ENCODE measurements at places on chromosomes 2 and 18. TPM values are rescaled to one million over a fixed set of nuclear protein-coding genes. Genes with fewer than 3 reads are reported as not detected.

Gene MREG
- 1.8 TPM for total RNA-seq

DNA sequence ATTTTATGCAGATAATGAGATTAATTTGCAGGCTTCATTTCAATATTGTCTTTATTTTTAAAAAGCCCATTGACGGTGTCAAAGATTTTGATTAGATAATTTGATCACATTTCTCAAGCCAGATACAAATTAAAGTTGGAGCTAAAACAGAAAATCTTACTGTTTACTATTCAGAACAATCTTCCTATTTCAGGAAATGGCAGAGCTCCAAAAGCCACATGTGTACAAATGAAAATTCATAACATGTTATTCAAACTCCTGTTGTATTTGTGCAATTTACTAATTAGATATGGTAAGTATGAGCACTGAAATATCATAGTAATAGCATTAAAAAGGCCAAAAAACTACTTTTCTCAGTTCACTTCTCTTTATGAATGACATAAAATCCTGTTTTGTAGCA is 682.9 kb downstream of the KCNJ3 start:
- no peak for DNase-seq

GRCh38 chr2:15127301-15127700 is 433.8 kb downstream of the NBAS start:
- no peak for DNase-seq

Gene LHCGR
- under 0.01 TPM for total RNA-seq

GRCh38 chr2:220154304-220154703 is 526.9 kb downstream of the SLC4A3 start:
- no peak for DNase-seq

DNA sequence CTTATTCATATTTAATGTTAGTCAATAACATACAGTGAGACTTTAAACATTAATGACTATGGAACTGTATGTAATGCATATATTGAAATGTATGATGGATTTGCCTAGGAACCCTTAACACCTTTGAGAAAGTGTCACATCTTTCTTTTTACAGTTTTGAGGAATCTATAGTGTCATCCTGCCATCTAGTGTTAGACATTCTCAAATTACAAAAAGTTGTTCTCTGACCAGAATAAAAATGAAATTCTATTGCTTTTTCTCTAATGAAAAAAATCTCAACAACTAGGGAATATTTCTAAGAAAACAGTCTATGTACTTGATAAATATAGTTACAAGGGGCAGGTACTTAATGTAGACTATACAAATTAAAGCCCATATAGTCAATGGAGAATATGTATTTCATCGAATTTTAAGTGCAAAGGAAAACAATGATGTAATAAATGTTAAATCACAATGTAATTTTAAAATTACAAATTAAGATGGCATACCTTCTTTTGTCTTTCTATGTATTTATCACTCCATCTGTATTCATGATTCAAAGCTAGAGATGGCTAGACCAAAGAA is 5.1 kb upstream of the CALCRL start:
- DNase-seq, result peak; percentile 13

- DNase-seq, result no peak
Measured at GRCh38 chr2:41033127-41033526, 581.2 kb upstream of the SLC8A1 start.

DNA sequence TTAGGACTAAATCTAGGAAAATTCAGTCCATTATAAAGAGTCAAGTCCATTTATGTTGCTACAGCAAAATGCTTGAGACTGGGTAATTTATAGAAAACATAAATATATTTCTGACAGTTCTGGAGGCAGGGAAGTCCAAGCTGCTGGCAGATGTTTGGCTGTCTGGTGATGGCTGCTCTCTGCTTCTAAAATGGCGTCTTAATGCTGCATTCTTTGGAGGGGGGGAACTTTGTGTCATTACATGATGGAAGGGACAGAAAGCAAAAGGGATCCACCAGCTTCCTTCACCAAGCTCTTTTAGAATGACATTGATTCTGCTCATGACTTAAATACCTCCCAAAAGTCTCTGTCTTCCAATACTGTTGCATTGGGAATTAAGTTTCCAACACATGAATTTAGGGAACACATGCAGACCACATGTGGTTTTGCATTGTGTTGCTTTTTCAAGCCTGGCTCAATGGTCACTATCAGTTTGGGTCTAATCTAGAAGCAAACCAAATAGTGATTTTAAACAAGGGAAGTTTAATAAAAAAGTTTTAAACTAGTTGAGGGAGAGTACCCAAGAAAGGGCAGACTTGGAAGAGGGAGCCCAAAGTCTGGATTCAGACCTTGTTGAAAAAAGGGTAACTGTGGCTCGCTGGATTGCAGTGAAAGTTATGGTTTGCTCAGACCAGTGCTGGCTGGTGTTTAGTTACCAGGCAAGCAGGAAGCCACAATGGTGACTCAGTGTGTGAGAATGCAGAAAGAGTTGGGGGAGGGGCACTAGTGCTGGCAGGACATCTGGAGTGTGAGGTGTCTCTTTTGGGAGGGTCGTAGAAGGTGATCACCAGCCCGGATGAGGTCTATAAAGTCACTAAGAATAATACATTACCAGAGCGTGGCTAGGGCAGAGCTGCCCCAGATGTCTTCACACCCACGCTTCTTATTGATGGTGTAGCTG is 30.8 kb downstream of the C18orf54 start:
- peak; percentile 85 for DNase-seq

Gene RUFY4
- not detected for total RNA-seq

DNA sequence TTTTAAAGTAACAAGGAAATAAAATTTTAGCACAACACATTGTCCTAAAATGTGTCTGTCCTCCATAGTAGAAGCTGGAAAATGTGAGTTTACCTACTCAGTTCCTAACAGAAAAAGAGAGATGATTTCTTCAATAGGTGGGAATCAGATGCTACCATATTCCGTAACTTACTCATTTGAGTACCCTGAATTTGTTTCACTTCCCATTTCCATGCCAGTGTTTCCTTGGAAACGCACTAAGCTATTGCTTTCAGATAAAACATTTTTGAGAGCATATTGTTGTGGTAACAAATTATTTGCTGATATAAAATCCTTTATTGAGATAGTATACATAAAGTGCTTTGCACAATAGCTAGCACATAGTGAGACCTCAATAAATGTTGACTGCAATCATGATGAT is 137.5 kb upstream of the BARD1 start:
- no peak for DNase-seq

DNA sequence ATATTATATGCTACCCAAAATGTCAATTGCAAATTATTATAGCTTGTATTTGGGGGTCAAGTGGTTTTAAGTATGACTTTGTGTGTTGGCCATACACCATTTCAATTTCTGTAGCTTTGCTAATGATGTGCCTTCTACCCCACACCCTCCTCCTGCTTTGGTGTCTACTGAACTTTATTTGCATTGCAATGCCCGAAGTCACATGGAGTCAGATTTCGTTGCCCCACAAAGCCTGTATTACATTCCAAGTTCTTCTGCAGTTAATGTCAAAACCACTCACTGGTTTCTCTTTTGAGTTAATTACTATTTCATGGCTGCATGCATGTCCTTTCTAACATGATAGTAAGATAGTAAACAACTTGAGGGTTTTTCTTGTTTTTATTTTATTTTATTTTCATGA is 528.9 kb downstream of the RIT2 start:
- DNase-seq, result no peak

GRCh38 chr2:19963386-19963785 is 26.5 kb downstream of the WDR35 start:
- DNase-seq, result no peak

Gene CTAGE1
- total RNA-seq, result under 0.01 TPM

DNA sequence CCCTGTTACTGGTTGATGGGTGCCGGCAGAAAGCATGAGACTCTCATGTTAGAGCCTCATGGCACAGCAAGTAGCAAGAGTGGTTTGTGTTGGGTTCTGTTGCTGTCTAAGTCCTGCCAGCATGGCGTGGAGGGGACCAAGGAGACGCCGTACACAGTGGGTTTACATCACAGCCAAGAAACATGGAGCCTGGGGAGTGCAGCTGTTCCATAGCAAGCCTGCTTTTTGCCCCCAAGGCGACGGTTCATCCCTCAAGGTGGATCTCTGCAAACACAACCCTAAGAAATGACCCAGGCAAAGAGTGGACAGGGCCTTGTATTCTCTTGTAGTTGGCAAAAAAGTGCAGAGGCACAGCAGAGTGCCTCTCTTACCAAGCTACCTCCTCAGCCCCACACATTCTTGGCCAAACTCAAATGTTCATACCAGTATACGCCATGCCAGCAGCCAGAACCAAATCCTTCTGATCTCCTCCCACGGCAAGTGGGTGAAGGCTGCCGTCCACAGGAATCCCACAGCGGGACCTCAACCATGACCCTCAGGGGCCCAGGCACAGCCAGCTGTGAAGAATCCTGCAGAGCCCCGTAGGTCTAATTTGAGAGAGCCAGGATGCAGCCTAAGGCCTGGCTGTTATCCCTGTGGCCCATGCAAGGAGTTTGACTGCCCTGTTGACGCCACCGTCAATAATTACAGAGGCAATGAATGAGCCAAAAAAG is 19.0 kb downstream of the SNED1 start:
- no peak for DNase-seq

DNA sequence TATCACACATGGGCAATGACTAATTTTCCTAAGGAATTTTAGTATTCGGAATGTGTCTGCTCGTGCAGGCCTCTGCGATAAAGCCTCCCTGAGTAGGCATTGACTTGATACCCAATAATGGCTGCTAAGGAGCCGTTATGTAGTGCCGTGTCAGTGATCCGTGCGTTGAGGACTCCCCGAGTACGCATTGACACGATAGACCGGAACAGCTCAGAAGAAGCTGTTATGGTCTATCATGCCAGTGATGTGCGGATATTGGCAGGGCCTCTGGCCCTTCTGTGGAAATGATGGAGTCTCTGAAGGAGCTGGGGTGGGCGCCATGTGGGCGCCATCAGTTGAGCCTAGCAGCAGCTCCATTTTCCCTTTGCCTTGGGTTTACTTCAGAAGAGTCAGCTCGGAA is 29.1 kb downstream of the ZEB2 start:
- no peak for DNase-seq

Gene ST8SIA3
- not detected for total RNA-seq

Gene GLB1L
- 3.6 TPM for total RNA-seq

DNA sequence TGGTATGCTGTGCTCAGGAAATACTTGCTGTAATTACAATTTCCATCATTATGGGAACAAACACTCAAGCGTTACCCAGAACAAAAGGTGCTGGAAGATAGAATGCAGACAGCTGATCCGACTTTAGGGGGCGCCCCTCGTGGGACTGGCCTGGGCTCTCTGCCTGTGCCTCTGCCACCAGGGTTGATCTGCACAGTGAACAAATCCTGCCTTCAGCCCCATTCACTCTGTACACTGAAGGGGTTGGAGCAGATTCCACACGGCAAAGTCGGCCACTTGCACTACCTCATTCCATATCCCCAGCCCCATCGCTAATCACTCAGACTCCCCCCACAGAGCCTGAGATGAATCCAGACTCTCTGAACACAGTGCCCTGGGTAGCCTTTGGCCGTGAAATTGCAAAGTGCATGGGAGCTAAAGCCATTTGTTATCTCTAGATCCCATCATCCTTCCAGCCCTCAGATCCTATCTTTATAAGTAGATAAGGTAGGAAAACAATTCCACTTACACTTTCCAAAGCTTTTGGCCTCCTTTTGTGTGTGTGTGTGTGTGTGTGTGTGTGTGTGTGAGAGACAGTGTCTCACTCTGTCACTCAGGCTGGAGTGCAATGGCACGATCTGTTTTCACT is 69.3 kb downstream of the INPP5D start:
- DNase-seq, result no peak

DNA sequence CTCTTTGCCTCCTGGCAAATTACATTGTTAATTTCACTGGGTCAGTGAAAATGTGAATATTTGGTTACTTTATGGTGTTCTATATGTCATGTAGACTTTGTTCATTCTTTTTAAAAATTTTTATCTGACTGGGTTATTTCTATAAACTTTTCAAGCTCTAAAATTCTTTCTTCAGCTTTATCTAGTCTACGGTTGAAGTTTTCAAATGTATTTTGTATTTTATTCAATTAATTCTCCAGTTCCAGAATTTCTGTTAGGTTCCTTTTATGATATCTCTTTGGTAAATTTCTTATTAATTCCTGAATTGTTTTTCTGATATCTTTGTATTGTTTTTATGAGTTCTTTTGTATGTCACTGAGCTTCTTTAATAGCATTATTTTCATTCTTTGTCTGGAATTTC is 228.1 kb downstream of the LPIN1 start:
- no peak for DNase-seq

GRCh38 chr2:49367003-49367402 is 212.7 kb upstream of the FSHR start:
- no peak for DNase-seq

DNA sequence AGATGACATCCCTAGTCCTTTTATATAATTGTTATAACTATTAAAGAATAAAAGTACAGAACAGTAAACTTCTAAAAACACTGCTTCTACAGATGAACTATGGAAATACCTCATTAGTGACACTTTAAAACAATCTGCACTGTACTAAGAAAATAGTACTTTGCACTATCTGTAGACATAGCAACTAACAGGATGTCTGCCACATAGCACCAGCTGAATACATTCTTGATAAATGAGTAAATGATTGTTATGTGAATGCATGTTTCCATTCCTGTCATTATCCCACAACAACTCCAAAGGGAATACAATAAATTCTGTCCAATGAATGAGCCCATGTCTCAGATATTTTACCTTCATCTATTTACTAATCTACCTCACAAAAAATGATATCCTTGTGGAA is 115.3 kb upstream of the SLC35G4 start:
- DNase-seq, result peak; percentile 7

DNA sequence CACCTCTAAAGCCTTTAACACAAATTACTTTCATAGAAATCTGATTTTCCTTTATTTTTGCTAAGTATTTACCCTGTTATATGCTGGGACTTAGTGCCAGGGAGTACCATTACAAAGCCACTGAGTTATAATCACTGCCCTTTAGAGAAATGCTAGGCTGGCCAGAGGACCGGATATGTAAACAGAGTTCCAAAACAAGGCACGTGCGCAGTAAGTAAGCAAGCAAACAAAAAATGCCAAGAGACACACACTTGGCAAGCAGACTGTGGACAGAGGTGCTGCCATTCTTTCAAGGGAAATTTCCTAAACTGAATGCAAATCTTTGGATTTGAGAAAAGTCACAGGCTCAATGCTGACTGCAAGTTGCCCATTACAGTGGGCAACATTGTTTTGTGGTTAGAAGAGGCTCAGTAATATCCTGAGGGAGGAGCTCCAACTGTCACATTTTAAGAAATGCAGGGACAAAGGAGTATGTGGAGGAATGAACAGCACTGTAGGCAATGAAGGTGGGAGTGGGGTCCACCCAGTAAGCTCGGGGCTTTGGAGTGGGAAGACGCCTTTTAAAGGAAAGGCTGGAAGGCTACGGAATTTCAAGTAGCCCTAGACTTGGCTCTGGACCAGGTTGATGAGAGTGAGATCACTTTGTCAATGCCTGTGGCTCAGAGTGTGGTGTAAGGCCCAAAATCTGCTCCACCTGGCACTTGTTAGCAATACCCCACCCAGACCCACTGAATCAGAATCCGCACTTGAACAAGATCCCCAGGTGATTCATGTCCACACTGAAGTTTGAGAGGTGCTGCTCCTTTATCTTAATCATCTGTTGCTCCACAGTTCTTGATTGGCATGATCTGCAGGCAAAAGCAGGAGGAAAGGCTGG is 2.1 kb upstream of the PARD6G start:
- peak; percentile 20 for DNase-seq

Data from IMR-90 (cell line).